ENCODE measurements at places on chromosomes 3 and 15.

DNA sequence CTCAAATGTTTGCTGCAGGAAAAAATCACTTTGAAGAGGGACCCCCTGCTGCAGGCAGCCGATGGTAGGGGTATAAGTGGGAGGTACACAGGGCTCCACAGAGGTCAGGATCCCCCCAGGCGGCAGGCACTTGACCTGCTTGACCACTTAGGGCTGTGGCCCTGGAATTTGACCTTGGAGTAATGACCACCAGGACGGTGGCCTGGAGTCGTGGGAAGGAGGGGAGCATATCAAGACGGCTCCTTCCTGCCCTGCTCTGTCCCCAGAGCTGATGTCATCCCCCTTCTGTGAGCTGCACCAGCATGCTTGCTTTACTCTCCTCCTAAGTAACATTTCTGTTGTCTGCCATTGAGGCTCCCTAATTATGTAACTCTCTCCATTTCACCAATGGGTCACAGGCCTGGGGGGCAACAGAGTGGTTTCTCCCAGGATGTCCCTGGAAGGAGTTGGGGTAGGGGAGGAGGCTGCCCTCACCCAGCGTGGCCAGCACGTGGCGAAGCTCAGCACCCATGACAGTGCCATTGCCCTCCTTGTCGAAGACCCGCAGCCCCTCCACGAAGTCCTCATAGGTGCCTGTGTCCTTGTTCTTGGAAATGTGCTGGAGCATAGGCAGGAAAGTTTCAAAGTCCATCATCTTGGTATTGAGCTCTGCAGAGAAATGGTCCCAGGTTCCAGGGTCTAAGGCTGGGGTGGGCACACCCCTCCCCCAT, 4.1 kb downstream of the MYL3 start:
- DNase-seq: no peak

GRCh38 chr15:73991260-73991659, 835 bp downstream of the STOML1 start:
- no peak for DNase-seq

DNA sequence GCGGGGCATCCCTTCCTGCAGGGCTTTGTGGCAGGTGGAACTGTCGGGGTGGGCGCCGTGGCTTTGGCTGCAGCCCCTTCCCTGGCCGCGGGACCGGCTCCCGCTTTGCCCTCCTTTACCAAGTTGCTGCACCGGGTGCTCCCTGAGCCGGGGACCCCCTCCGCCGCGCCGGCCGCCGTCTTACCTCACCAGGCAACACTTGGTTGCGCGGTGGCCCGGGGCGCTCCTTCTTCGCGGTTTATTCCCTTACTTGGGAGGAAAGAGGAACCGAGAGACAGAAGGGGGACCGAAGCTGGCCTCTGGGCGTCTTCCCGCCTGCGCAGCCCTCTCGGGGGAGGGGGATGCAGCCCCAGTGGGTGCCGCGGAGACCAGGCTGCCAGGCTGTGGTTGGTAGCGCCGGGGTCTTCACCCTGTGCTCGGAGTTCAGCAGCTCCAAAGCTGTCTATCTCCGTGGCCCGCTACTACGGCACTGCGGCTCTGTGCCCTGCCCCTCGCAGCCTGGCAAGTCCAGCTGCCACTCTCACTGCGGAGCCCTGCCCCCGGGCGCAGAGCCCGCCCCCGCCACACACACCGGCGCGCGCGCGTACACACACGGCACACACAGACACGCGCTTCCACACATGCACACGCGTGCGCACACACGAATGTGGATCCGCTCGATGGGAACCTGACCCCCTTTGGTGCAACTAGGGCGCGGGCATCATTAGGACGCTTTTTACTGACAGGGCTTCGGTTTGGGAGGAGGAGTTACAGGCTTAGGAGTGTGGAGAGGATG, at the start of gene DGKG:
Gene DGKG, minus strand, starts transcription at position 473 of the 775 bp plus-strand sequence. CDS start 41,775 bp downstream, outside the sequence.
- peak; percentile 5 for DNase-seq

GRCh38 chr15:88028024-88028423, 228.5 kb downstream of the NTRK3 start:
- DNase-seq: no peak

GRCh38 chr3:144036498-144036897, 64.9 kb downstream of the DIPK2A start:
- DNase-seq: no peak

GRCh38 chr15:100941536-100941935, 22.4 kb downstream of the LRRK1 start:
- DNase-seq: no peak

DNA sequence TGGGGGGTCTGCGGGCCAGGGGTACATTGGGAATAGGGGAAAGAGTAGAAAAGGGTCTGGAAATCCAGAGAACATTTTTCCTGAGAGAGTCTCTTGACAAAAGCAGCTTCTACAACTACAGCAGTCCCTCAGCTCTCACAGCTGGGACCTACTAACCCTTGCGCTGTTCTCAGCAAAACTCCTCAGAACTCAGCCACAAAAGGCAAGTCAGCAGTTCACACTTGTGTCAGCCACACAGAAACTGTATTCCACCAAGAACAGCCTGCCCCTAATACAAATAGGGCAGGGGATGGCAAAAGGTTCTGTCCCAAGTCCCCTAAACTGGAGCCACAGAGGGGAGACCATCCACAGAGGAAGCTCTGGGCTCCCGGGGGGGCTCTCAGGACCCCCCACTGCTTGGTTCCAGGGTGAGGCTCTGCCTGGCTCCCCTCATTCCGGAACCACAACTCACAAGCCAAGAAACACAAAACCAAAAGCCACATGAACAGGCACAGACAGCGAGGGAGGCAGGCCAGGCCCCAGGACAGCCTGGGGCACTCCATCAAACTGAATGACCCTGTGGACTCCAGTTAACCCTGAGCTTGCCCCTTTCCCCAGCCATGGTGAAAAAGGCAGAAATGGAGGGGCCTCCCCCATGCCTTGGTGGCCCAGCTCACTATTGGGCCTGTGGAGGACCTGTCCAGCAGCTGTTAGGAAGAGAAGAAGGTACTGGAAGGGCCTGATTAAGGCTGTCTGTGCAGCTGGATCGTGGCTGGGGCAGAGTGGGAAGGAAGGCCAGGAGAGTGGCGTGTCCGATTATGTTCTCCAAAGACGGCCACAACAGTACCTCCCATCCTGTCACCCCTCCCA, 162.0 kb downstream of the CHSY1 start:
- DNase-seq: no peak

- no peak for DNase-seq
Measured at GRCh38 chr15:43463507-43463906, 29.4 kb downstream of the TP53BP1 start.

DNA sequence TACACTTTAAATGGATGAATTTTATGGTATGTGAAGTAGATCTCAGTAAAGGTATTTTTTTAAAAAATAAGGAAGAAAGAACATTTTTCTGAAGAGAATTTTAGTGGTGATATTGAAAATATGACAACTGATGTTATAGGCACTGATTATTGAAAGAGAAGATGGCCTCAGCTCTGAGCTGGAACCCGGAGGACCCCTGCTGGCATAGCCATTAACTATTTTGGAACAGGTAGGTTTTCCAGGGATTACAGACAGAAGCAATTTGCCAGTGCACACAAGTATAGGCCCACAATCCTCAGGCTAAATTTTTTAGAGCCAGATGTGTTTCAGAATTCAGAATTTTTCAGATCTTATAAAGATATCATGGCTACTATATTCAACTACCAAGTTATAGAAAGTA, 315.9 kb upstream of the GPR149 start:
- DNase-seq: no peak

DNA sequence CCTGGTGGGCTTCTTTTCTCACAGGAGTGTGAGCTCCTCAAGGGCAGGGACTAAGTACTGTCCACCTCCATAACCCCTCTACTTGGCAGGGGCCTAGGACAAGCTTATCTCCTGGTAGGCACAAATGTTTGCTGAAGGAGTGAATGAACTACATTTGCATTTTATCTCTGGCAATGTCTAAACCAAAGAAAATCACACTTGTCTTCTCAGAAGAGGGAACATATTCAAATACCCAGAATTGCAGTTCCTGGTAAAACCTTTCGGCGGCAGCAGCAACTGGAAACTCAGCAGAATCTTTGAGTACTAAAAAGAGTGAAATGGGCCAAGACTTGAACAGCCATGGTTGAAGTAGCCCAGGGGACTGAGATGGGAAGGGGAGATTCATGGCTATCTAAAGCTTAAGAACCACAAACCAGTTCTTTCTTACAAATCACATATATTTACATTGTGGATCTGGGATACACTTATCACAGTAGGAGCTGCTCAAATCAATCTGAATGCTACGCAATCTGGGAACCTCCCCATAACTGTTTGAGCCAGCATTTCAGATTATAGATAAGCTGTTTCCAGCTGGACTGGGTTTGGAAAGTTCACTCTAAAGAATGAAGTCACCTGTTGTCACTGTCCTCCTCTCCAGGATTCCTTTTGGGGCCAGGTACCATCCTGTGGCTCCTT, 18.7 kb upstream of the PTPN9 start:
- DNase-seq: peak; percentile 61

- peak; percentile 37 for DNase-seq
Measured at GRCh38 chr3:196431181-196432136, 768 bp downstream of the UBXN7 start.

DNA sequence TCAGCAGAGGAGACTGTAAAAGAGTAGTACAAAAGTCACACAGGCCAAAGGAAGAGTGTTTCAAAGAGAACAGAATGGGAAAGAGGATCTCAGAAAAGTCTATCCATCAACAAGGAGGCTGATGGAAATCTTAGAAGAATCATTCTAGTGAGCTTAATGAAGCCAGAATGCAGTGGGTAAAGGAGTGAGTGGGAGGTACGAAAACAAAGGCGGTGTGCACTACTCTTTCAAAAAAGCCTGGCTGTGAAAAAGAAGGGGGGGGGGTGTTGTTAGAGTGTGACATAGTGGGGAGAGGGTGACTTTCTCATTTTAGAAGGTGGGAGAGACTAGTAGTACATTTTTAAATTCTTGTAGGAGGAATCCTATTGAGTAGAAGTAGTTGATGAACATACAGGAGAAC, 11.7 kb downstream of the PAQR9 start:
- no peak for DNase-seq

DNA sequence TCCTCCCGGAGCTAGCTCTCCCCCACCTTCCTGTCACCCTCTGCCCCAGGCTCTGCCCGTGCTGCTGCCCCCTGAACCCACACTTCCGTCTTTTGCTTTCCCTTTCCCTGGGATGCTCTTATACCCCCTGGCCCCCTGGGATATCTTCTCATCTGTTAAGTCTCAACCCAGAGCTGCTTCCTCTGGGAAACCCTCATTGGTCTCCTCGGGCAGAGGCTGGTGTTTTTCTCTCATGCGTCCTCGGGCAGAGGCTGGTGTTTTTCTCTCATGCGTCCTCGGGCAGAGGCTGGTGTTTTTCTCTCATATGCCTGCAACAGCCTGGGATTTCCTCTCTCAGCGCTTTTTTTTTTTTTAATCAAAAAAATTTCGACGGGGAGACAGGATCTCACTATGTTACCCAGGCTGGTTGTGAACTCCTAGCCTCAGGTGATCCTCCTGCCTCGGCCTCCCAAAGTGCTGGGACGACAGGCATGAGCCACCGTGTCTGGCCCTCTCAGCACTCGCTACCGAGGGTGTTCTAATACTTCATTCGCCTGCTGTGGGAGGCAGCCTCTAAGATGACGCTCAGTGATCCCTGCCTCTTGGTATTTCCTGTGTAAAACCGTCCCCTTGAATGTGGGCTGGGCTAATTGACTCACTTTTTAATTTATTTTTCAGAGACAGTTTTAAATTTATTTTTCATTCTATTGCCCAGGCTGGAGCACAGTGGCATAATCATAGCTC, 62.7 kb upstream of the TFRC start:
- peak; percentile 53 for DNase-seq

- DNase-seq: no peak
Measured at GRCh38 chr15:34890424-34890823, 79.1 kb downstream of the AQR start.

DNA sequence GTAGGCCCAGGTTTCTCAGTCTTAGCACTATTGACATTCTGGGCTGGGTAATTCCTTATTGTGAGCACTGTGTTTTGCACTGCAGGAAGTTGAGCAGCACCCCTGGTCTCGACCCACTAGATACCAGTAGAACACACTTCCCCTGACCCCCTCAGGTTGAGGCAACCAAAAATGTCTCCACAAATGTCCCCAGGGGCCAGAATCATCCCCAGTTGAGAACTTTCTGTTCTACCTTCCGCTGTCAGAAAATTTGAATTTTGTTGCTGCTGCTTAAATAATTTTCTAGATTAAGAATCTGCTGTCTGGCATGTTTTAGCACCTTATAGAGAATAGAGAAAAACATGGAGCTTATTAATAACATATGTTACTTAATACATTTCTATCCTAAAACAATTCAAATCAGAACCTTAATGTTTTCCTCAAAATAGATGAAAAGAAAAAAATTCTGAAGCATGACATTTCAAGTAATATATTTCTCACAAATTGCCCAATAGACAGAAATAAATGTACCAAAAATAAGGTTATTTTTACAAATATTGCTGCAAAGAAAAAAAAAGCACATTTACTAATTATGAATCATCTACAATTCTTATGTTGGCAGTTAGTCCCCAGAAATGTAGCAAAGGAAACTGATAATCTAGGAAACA, 13.2 kb upstream of the THRB start:
- no peak for DNase-seq
